ENCODE measurements at places on chromosomes 1 and 21. TPM values are rescaled to one million over a fixed set of nuclear protein-coding genes. Genes with fewer than 3 reads are reported as not detected.
A peak's percentile ranks its signal among the peaks of the same experiment; 100 is the strongest.

The SPATA21 gene
- total RNA-seq = not detected

The KPRP gene
- not detected for total RNA-seq

- DNase-seq = peak; percentile 87
These were observed at the start of gene SMYD2 for GRCh38 chr1:214281021-214281719. SMYD2 (plus strand) TSS chr1:214281159; CDS start chr1:214281255, 96 bp downstream.

DNA sequence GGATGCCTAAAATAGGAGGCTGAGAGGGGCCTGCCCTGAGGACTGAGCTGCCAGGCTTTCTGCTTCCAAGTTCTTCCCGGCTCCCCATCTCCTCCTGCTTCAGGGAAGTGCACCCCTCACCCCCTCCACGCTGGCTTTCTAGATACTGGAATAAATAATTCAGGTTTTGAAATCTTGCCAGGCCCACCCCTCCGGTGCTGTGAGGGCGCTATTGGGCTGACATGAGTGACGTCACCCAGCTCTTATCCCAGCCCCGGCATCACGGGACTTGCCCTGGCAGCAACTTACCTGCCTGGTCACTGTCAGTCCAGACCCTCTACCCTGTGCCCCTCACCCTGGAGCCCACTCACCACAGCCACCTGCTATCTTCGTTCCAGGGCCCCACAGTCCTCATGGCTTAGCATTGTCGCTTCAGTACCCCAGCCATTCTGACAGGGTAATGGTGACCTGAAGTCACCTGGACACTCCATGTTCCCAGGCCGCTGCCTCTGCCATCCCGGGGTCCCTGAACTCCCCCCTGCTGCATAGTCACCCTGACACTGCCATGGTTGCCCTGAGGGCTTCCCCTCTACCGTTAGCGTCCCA is 819 bp upstream of the GPR3 start:
- peak; percentile 47 for DNase-seq

- no peak for DNase-seq
These were observed 362.6 kb upstream of the C1orf87 start for GRCh38 chr1:60436186-60436585.

DNA sequence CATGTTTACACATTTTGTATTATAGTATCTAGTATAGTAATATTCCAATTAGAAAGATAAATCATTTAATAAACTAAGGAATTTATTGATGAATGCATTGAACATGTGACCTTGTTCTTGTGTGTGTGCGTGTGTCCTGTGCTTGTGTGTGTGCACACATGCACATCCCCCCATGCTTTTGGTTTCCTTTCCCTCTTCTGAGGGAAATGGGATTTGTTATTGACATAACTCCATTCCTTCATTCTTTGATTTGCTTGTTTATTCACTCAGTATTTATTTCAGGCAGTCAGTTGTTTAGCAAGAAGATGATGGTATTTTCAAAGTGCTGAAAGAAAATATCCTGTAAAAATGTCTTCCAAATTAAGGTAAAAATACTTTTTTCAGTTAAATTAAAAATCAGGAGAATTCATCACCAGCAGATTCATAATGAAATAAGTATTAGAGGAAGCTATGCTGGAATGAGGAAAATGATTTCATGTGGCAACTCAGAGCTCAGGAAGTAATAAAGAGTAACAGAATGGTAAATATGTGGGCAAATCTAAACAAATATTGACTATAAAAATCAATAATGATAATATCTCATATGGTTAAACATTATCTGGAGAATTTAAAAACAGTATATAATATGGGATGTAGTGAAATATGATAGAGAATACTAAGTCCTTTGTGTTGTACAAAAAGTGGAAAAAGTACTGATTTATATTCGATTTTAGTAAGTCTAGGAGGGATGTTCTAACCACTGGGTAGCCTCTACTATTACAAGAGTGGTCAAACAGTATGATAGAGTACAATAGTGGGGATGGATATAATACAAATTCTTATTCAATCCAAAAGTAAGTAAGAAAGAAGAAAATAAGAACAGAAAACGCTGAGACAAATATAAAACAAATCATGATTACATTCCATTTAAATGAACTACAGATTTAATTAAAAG is 35.2 kb upstream of the SIPA1L2 start:
- no peak for DNase-seq

DNA sequence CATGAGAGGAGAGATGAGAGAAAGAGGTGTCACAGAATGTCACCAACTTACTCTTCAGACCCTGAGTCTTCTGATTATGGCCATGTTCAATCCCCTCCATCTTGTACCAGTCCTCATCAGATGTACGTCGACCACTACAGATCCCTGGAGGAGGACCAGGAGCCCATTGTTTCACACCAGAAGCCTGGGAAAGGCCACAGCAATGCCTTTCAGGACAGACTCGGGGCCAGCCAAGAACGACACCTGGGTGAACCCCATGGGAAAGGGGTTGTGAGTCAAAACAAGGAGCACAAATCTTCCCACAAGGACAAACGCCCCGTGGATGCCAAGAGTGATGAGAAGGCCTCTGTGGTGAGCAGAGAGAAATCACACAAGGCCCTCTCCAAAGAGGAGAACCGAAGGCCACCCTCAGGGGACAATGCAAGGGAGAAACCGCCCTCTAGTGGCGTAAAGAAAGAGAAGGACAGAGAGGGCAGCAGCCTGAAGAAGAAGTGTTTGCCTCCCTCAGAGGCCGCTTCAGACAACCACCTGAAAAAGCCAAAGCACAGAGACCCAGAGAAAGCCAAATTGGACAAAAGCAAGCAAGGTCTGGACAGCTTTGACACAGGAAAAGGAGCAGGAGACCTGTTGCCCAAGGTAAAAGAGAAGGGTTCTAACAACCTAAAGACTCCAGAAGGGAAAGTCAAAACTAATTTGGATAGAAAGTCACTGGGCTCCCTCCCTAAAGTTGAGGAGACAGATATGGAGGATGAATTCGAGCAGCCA is 8.0 kb downstream of the ELOA start:
- DNase-seq = no peak

- no peak for DNase-seq
These were observed 170.0 kb downstream of the FCRL5 start for GRCh38 chr1:157382351-157382750.

DNA sequence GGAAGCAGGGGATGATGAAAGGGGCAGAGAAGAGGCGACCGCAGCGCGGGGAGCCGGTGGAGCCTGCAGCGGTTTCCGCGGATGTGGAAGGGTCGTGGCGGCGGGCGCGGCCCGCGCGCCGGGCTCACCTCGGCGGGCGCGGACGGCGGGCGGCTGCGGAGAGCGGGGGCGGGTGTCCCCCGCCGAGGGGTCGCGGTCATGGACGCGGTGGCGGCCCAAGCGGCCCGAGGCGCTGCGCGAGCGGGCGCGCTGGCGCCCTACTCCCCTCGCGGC is 572 bp downstream of the LPGAT1 start:
- no peak for DNase-seq

DNA sequence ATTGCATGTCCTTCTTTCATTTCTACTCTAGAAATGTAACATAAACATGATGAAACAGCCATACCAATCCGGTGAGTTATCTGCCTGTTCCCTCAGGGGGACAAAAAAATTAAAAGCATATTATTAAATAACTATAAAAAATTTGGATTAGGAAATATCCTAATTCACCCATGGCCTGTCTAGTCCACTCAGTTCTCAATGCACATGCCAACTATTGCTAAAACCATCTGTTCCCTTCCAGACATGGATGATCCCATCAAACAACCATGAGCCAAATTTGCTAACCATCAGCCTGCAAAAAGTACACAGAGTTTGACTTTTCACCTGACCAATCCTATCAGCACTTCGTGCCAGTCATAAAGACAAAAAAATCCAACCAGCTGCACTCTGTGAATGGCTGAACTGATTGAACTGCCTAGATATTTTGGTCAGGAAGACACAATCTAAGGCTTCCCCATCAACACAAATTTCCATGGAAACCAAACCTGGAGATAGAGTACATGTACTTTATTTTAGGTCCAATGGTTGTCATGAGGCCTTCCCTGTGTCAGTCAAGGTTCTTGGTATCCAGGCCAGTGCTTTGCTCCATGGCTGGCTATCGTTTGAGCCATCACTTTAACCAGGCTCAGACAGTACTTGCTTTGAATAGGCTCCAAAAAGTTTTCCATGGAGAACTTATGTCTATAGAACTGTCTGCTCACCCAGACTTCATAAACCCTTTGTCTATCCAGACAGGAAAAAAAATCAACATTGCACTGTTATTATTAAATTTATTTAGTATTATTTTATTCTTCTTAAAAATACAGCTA is 570.8 kb downstream of the LTN1 start:
- DNase-seq = no peak

GRCh38 chr1:58434607-58435006 is 111.9 kb downstream of the OMA1 start:
- no peak for DNase-seq
